ENCODE measurements at places on chromosomes 11 and 22. TPM values are rescaled to one million over a fixed set of nuclear protein-coding genes. Genes with fewer than 3 reads are reported as not detected.

DNA sequence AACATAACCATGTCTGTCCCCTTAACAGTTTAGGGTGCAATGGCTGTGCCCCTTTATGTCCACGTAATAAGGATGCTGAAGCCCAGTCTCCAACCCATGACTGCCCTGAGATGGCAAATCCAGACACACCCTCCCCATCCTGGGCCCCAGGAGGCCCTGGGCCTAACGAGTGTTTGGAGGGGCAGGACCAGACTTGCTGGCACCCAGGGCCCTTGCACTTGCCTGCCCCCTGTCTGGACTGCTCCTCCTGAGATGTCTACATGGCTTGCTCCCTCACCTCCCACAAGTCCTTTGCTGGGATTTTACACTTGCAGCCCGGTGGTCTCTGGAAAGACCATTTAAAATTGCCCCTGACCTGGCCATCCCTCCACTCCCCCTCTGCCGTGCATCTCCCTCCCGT is 132.2 kb upstream of the NECTIN1 start:
- no peak for DNase-seq

Gene GLYATL2
- 0.24 TPM for total RNA-seq

Gene MB
- 9,762 TPM for total RNA-seq

Gene RASL10A
- 1.8 TPM for total RNA-seq

Gene HSPB2
- 5.5 TPM for total RNA-seq
